ENCODE measurements at places on chromosomes 3 and 15.

DNA sequence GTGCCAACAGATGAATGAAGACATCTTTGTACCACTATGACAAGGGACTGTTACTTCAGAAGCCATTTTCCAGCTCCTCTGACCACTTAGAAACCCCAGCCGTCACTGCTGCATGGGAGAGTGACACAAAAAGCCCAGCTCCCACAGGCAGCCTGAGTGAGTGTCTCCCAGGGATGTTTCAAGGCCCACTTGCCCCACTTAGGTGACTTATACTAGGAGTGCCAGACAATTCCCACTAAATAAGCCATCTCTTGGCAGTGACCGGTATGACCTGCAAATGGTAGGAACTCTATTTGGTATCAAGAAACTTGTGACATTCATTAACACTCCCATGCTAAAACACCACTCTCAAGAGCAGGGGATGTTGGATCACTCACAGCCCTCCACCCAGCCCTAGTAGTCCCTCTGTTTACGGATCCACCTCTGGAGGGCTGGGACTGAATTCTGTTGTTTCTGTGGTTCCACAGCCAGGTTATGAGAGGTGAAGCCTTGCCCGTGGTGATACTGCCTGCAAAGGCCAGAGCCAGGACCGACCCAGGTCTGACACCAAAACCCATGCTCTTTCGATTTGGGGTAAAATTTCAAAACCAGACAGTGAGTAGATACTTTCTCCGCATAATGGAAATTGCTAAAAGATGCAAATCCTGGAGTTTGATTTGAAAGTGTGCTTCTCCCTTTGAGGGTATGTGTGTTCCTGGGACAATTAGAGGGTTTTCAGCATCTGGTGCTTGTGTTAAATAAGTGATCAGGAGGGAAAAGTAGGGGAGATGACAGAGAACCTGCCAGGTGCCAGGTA is 14.5 kb downstream of the RBP1 start:
- DNase-seq: no peak

DNA sequence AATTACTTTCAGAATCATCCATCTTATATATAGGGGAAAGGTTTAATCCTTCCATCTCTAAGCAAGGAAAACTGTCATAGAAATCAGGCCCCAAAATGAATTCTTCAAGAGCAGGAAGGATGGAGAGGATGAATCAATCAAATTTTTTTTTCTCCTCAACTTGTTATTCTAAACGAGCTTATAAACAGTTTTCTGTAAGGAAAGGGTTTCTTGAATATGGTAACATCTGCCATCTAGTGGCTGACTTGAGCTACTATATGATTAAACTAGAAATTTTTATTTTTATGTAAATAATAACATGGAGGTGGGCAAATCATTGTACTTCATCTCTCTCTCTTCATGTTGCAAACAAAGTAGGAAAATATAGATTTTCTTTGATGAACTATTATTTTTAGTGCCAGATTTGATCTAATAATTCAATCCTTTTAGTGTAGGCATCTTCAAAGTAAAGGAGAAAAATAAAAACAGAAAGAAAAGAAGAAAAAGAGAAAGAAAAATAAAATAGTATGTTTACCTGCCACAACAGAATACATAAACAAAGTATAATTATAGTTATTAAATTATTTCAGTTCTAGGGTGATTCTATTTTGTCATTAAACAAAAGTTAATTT is 146.6 kb downstream of the SERPINI1 start:
- peak; percentile 59 for DNase-seq

GRCh38 chr3:46714728-46715506 is 2.8 kb downstream of the PRSS50 start:
- DNase-seq: no peak

GRCh38 chr3:112514527-112515128 is 15.4 kb upstream of the BTLA start:
- no peak for DNase-seq

GRCh38 chr3:160130071-160130470 is 95.2 kb upstream of the C3orf80 start:
- DNase-seq: no peak

- DNase-seq: no peak
Measured at GRCh38 chr3:129621626-129622225, 15.2 kb upstream of the PLXND1 start.
